ENCODE measurements at places on chromosomes 7 and 10.
A peak's percentile ranks its signal among the peaks of the same experiment; 100 is the strongest.

GRCh38 chr10:5609952-5610616 lies 56.3 kb downstream of the ASB13 start:
- DNase-seq = no peak

DNA sequence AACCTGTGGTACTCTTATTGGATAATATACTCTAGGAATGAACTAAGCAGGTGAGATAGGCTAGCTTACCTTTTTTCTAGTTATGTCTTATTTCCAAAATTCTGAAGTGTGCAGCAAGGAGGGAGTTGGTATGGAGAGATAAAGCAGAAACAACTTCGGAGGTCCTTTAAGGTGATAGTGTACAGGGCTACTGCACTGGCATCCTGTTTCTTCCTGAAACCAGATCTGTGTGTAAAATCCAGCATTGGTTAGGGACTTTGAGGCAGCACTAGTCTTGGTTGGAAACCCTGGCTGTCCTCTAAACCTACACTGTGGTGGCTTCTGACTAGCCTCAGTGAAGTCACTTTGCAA lies 66.9 kb upstream of the STRIP2 start:
- no peak for DNase-seq

GRCh38 chr7:415646-416525 lies 103.8 kb downstream of the PDGFA start:
- no peak for DNase-seq

DNA sequence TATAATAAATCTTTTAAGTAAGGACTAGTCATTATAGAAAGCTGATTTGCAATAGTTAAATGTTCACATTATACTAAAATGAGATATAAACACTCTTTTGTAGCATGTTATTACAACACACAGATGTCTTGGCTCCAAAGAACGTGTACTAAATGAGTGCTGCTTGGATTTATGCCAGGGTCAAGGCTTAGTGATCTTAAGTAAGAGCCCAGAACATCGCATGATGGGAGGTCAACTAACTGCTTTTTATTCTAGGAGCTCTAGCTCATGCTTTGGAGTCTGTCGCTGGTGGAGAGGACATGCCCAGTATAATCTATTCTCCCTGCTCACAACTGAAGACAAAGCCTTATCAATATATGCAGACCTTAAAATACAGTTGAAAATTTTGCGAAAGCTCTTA lies 315.1 kb downstream of the BBS9 start:
- DNase-seq = no peak

- no peak for DNase-seq
Observed at GRCh38 chr7:158257001-158257400, 330.6 kb downstream of the PTPRN2 start.

DNA sequence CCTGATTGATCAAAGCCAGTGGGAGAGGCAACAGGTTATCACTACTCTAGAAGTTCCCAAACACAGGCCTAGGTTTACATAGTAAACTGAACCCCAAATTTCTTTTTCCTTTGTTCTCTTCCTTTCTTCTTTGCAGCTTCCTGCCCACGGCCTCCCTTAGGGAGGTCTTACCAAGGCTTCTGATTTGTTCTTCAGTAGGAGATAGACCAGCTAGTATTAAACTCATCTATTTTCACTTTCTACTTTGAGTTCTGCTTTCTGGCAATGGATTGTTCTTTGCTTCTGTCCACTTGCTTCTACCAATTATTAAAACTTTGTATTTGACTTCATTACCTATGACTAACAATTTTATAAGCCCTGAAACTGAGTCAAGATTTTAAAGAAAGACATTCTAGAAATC lies 251.2 kb upstream of the FZD1 start:
- no peak for DNase-seq

GRCh38 chr10:133224756-133225372 lies 5.2 kb upstream of the UTF1 start:
- no peak for DNase-seq

DNA sequence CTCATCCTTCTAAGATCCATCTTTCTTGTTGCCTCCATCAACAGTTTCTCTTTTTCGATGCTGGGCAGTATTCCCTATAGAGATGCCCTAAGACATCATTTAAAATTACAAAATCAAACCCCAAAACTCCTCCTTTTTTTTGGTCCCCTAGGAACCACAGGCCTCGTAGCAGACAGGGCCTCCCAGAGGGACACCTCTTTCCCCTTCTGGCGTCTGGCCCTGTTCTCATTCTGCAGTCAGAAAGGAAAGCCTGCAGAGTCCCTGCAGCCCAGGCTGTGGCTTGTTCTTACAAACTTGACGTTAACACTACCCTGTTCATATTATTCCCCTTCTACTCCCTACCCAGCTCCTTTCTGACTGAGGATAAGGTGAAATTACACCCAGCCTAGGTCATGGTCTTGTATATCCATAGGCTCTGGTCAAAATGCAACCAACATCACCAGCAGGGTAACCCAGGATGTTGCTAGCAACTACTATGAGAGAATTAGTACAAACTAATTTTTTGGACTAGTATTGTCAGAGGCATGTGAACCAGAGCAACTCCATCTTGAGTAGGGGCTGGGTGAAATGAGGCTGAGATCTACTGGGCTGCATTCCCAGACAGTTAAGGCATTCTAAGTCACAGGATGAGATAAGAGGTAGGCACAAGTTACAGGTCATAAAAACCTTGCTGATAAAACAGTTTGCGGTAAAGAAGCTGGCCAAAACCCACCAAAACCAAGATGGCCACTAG lies 3.5 kb upstream of the EPHA1 start:
- peak; percentile 17 for DNase-seq

DNA sequence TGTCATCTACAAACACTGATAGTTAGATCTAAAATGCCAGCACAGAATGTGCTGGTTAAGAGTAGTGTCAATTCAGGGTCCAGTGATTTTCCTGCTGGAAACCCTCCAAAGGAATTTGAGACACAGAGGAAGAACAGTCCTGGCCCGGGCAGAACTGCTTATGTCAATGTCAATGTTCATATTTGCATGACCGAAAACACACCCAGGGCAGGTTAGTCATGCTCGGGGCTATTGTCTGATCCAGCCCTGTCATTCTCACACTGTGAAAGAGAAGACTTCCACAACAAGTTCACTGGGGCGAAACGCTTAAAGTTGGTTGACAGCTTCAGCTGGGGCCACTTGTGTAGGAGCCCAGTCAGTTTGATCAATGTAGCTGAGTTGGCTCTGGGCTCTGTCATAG lies 139.3 kb downstream of the C1GALT1 start:
- no peak for DNase-seq

DNA sequence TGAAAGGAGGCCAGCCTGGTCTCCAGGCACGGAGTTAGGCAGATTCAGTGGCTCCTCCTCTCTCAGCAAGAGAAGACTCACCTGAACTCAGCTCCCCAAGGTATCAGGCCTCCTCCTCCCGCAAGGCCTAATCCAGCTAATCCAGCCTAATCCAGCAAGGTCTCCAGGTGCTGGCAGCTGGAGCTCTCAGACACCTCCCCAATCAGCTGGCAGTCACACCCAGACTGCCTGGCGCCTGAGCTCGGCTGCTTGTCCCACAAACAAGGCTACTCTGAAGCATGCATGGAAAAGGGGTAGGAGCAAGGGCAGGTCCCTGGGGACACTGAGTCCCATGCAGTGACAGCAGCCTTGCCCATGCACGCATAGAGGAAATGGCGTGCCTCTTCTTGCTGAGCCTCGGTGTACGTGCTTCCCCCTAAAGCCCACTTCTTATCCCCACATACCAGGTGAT lies 3.3 kb upstream of the OPN4 start:
- DNase-seq = no peak

DNA sequence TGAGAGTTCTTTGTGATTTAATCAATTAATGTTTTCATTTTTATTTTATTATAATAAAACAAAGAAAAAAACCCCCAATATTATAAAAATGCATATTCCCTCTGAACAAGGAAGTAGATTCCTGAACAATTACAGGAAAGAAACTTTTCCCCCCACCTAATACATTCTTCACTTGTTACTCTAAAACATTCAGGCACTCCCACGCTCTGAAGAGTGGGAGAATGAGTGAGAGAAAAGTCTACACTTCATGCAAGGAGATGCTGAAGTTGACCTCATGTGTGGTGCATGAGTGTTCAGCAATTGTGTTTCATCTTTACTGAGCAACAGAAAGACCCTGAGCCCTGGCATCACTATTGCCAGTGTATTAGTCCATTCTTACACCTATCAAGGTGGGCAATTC lies 244.2 kb upstream of the IGFBP3 start:
- no peak for DNase-seq

DNA sequence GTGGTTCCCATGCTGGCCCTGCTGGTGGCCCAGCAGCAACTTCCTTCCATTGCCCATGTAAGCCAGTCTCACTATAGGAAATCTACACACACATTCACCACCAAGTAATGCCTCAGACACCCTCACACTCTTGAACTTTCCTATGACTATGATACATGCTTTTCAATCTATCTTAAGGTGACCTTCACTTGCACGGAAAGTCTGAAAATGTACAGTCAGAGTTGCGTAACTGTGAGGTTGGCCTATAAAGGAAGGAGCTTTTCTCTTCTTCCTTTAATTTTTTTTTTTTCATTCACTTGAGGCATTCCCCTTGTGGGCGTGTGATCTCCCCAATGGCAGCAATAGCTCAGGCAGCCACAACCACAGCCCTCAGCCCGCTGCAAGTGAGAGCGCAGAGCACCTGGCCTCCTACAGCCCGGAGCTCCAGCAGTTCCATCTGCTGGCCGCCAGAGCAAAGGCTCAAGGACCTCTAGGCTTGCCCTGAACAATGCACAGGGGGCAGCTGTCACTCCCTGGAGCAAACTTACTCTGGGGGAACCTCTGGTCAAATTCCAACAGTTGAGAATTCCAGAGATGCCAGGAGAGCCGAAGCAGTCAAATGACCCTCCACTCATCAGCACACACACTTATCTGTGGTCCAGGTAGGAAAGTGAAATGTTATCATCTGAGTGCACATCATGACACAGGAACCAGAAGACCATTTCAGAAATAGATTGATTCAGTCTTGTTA lies 123.1 kb upstream of the ADO start:
- DNase-seq = peak; percentile 92

Data from HL-60 (cell line).